ENCODE measurements at places on chromosomes 2 and 18.

DNA sequence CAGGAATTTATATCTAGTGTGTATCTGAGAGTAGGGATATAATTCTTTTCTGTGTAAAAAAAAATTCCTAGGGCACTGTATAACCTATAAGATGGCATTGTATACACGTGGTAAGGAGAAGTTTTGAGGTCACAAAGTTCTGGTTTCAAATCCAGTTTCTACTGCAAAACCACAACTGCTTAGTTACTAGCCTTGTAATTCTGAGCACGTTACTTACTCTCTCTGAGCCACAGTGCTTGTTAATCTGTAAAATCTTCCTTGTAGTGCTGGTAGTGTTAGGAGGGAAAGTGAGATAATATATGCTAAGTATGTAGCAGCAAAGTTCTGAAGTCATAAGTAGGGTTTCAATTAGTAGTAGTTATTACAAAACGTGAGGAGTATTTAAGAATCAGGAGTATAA lies 175.4 kb downstream of the SATB2 start:
- no peak for DNase-seq

DNA sequence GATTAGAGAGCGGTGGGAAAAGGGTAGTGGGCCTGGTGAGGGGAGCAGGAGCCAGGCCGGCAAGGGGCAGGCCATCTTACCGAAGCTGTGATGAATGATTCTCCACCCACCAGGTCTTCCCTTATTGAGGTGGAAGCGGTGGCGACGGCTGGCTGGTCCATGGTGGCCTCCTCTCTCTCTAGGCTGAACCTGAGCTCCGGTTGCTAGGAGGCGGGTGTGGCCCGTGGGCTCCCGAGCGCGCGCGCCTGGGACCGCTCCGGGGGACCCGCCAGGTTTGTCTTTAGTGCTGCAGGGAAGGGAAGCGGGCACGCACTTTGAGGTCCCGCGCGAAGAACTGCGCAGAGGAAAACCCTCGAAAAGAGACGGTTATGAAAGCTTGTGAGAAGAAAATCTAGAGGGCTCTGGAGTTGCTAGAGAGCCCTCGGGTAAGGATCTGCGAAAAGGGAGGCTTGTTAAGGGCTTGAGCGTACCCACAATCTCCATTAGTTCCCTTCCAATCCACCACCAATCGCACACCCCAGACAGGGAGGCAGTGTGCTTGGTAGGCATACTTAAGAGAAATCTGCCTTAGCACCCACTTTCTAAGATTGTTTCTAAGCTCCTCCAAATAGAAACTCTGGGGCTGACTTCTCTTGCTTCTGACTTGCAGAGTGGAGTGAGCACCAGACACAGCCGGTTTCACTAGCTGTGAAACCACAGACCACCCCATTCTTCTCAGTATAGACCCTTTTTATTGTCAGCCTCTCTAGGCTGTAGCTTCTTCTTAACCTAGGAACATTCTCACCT lies at the start of gene STPG4:
Gene STPG4 (minus strand): TSS at position 218 of the 786 bp plus-strand sequence. CDS start 57 bp downstream, at position 161.
- no peak for DNase-seq

DNA sequence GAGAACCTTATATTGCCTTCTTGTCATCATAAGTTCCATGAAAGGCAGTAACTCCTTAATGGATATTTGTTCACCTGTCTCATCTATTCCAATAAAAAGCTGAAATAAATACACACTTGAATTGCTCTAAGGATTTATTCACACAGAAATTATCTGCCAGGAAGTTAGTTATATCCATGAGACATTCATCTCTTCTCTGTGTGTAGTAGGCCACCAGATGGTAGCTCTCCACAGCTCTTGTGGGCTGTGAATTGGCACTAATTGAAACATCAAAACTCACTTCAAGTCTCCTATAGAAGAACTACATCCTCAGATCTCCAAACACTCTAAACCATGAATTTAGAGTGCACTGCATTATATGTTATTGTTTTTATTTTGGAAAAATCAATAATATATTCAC lies 189.6 kb downstream of the DSC3 start:
- no peak for DNase-seq

GRCh38 chr2:226514895-226515294 lies 284.7 kb downstream of the IRS1 start:
- DNase-seq: peak; percentile 16

DNA sequence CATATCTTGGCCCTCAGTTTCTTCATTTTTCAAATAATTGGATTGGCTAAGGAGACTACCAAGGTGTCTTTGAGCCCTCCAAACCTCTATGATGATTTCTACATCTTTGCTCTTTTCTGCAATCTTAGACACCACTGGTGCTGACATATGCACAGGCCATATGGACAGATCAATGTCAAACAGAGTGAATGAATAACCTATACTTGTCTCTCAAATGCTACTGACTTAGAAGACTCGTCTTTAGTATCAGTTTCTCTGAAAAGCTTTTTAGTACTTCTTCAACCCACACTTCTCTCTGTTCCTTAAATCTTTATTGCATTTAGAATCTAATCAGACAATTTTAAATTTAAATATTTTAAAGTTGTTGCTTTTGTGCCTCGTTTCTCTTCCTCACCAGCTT lies 258.2 kb downstream of the LTBP1 start:
- no peak for DNase-seq

DNA sequence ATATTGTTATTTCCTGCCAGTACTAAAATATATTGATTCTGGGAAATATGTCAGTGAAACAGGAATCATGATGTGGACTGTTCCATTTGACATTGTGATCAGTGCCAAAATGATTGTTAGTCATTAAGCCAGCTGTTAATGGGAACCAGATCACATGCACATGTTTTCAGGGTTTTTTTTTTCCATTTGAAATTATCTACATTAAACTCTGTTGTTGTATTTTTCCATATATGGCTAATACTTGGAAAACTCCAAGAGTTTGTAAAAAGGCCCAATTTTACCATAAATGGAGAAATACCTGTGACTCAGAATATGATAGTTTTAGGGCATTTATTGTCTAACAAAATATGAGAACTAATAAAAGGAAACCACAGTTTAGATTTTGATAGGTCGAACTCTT lies 13.4 kb downstream of the ITGAV start:
- no peak for DNase-seq

GRCh38 chr2:72778410-72778809 lies 47.4 kb downstream of the EXOC6B start:
- peak; percentile 17 for DNase-seq

GRCh38 chr2:205060269-205060668 lies 515.0 kb downstream of the PARD3B start:
- DNase-seq: no peak

- no peak for DNase-seq
These were observed 9.7 kb downstream of the GPR55 start for GRCh38 chr2:230915319-230915718.

DNA sequence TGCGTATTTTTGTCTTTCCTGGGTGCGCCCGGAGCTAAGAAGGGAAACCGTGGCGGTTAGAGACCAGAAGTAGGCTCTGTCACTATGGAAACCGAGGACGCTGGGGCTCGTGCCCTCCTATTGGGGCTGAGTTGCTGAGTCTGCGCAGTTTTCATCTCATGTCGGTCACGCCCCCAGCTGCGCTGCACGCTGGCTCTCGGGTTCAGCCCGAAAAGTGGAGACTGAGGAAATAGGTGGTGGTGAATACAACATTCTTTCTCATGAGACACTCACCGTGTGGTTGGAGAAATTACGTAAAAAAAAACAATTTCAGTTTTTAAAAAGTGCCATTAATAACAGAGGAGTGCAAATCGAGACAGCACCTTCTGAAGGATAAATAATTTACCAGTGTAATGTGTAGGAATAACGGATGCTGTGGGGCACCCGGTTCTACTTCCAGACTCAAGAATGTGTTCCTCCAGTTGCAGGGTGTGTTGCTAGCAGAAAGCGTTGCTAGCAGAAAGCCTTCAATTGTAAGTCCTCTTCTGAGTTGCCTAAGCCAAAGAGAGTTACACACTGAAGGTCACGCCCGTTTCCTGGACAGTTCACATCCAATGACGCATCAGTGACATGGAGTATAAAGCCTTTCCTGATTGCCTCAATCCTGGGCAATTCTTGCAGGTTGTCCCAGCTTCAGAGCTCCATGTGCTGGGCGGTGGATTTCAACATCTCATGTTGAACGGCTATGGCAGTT lies 20.4 kb upstream of the CXXC1 start:
- peak; percentile 91 for DNase-seq

DNA sequence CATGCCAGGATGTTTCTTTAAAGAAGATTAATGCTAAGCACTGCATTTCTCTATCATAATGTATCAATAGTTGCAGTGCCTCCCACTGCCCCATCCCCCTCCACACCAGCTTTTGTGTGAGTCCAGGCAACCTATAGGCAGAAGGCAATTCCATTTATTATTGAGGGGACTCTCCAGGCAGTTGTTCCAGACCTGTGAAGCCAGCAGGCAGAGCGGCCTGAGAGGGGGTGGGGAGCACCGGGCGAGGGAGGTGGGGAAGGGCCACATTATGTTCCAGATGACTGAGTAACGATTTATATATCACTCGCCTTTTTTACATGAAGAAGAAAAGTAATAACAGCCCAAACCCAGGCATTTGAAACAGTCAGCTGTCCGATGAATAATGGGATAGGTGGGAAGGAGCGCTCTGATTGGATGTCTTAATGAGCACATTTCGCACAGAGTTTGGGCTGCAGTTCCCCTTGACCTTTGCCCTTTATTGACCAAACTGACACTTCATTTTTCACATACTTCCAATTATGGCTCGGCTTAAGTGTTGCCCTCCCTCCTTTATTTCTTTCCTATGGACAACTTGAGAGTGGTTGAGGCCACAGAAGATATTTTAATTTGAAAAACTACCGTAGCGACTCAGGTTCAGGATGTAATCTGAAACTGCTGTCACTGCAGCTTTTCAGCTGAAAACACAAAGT lies 34.4 kb downstream of the MEIS1 start:
- DNase-seq: no peak

DNA sequence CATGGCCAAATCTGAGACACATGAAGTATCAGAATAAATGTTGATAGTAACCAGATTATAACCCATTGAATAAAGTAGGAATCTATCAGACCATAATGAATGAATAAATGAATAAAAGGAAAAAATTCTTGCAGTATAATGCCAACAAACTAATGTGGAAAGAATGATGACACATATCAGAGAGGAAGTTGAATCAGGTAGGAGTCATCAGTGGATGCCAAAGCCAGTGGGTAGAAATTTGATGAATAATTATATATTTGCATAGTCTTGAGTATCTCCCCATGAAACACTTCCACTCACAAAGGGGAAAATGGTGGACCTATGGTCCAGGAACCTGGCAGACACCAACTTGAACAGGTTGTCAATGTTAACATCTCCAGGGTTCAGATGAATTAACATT lies 68.6 kb downstream of the GALNT3 start:
- DNase-seq: no peak

- DNase-seq: no peak
These were observed 96.0 kb upstream of the NFATC1 start for GRCh38 chr18:79299711-79300110.

GRCh38 chr2:46984040-46984439 lies 68.4 kb upstream of the MCFD2 start:
- no peak for DNase-seq

GRCh38 chr2:232441147-232441651 lies 14.8 kb upstream of the ALPI start:
- DNase-seq: no peak

DNA sequence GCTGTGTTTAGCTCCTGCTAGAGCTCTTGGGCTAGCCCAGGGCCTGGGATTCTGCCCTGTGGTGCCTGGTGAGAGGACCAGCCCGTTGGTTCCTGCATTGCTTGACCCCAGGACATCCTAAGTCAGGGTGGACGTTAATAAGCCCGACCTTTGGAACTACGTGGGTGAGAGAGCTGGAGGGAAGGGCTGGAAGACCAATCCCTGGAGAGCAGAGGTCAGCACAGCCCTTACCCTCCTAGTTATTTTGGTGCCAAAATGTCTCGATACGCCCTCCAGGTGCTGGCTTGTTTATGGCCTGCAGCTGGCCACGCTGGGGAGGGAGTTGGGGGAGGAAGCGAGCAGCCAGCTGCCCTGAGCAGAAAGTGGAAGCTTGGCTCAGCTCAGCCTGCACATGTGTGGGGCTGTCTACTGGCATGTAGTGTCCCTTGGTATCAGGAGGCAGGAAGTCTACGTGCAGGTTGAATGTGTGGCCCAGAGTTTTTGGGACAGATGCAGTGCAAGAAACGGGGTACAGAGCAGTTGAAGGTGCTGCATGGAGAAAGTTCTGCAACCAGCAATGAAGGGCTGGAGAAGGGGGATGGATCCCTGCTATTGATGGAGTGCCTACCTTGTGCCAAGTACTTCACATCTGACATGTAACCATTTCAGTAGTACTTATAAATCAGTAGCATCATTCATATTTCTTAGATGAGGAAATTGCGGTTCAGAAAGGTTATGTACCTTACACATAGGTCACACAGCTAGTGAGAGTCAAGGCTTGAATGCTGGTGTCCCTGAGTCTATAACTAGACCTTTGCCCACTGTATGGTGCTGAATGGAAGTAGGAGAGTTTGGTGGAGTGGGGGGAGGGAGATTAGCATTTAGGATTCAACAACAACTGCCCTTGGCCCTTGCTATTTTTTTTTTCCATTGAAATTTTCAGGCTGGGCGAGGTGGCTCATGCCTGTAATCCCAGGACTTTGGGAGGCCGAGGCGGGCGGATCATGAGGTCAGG lies 5.0 kb upstream of the DGKD start:
- peak; percentile 81 for DNase-seq

GRCh38 chr18:9364242-9364641 lies 29.7 kb downstream of the TWSG1 start:
- DNase-seq: no peak

- no peak for DNase-seq
These were observed 327.4 kb upstream of the HS6ST1 start for GRCh38 chr2:128646091-128646490.

DNA sequence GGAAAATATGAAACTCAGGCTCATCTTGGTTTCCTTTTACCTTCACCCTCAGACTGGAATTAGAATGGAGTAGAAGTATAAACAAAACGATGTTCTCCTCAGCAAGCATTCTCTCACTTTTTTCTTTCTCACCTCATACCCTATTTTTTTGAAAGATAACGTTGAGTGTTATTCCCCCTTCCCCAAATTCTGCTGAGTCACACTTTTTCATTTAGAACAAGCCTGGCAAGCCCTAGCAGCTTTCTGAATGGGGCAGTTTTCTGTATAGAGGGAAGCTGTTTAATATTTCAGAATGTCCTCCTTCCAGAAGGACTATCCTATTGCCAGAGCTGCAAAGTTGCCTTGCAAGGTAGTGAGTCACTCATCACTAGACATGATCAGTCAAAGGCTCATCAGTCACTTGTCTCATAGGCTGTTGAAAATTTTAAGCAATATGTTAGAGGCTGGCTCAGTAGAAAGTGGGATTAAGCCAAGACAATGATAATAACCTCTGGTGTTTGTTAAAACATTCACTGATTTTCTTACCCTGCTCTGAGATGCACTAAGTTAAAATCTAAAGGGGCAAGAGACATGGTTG lies 416.1 kb downstream of the RNF144A start:
- no peak for DNase-seq

DNA sequence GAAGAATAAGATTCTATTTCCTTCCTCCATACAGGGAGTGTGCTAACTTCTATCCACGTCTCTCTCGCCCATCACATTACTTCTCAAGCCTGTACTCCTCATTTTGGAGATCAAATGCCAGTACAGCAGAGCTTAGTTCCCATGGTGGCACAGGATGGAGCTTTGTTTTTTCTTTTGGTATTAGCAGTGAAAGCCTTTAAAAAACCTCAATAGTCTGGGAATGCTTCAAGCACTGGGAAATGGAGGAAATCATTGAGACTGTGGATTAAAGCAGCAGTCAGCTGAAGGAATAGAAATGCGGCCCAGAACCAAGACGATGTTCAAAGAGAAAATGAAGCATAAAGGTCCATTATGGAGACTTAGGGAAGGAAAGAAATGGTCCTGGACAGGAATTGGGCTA lies 102.3 kb downstream of the NRXN1 start:
- no peak for DNase-seq

GRCh38 chr2:130310881-130311280 lies 31.8 kb upstream of the IMP4 start:
- DNase-seq: no peak

- no peak for DNase-seq
These were observed 276.6 kb downstream of the MREG start for GRCh38 chr2:215736653-215737290.

Data from small intestine (tissue), 16 donors.